ENCODE measurements at places on chromosomes 3 and 15. TPM values are rescaled to one million over a fixed set of nuclear protein-coding genes. Genes with fewer than 3 reads are reported as not detected.

GRCh38 chr3:144221761-144222160 is 250.1 kb downstream of the DIPK2A start:
- no peak for DNase-seq

- no peak for DNase-seq
These were observed 14.3 kb downstream of the TOMM70 start for GRCh38 chr3:100386437-100387074.

DNA sequence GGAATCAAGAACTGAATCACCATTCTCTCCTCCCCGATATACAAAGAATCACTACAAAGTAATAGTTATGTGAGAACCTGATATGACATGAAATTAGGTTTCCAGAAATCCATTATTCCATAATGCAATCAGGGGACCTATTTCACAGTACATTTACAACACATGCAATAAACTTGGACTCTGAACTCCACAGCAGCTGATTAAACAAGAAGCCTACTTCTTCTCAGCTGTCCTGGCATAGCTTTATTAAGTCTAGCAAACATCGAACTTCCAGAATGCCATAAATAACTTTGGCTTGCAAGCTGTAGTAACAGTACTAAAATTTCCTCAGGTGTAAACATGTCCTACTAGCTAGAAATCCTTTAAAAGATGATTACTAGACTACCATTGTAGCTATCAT is 17.8 kb downstream of the PDCD10 start:
- DNase-seq: no peak

GRCh38 chr3:52423173-52423572 is 21.7 kb downstream of the SEMA3G start:
- no peak for DNase-seq

- no peak for DNase-seq
These were observed 247.7 kb upstream of the CTNNB1 start for GRCh38 chr3:40951636-40952035.

DNA sequence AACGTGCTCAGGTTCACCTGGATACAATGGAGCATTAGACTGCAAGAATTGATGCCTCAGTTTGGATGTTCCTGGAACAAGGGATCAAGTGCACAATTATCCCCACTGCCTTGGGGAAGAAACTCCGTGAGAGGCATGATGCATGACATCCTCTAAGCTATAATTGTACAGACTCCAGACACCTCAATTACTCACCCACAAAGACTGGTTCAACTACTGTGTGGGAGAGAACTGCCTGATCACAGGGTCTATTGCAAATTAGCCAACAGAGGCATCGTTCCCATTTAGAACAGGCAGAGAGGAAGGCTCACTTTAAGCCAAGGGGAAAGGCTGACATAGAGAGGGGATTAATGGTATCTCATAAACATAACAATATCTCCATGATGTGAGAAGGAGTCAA is 43.5 kb downstream of the ARRDC4 start:
- DNase-seq: no peak

- peak; percentile 78 for DNase-seq
These were observed 781 bp upstream of the DAG1 start for GRCh38 chr3:49469037-49469935.

DNA sequence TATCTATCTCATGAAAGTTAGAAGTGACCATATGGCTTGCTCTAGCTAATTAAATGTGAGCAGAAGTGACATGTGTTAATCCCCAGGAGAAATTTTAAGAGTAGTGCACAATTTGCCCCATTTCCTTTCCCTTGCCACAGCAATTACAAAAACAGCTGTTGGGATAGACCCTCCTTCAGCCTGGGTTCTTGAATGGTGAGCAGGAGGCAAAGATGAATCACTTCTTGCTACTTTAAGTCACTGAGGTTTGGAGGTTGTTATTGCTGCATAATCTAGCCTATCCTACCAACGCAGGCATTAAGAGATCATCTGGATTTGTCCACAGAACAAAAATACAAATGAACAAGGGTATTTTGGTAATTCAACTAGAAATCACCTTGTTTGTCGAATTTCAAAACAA is 51.7 kb upstream of the CAPN7 start:
- no peak for DNase-seq

GRCh38 chr3:188286087-188286513 is 132.1 kb downstream of the LPP start:
- no peak for DNase-seq

Gene CPA3
- polyA plus RNA-seq: 4.6 TPM

Gene KNG1
- 0.34 TPM for polyA plus RNA-seq

Measured in testis (tissue), 5 donors.